ENCODE measurements at places on chromosomes 3 and 15. TPM values are rescaled to one million over a fixed set of nuclear protein-coding genes. Genes with fewer than 3 reads are reported as not detected.

The C3orf20 gene
- total RNA-seq = 0.14 TPM

The GHSR gene
- not detected for total RNA-seq

GRCh38 chr15:60344987-60345386, 52.8 kb downstream of the ANXA2 start:
- H3K27me3 ChIP-seq = no peaks in the 10 kb centered on the region
- no peaks in the 10 kb centered on the region for H3K4me1 ChIP-seq
- H3K4me3 ChIP-seq = no peak overlapping the region
- no peak overlapping the region for H3K27ac ChIP-seq
- DNase-seq = no peak
- H3K36me3 ChIP-seq = peaks cover 35% of the 10 kb centered on the region

DNA sequence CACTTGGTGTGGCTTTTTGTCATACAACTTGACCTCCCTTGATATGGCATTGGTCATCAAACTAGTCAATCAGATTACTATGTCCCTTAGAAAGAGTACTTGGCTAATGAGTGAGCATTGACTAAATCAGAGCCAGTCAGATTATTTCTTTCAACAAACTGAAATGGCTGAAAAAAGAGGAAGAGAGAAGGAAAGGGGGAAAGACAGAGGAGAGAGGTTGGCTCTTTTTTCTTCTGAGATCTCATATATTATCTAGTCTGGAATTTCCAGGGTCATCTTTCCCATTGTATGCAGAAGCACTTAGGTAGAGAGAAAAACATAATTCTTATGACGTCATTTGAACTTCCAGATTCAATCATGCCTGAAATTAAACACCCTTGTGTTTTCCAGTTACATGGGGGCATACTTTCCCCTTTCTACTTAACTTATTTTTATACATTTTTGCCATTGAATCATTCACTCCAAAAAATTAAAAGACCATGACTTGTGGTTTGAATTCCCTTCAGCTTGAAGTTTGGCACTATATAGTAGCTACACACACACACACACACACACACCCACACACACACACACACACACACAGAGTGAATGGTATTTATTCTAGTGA, 387.8 kb downstream of the LSAMP start:
- H3K4me3 ChIP-seq = no peak overlapping the region
- no peak overlapping the region for H3K27ac ChIP-seq
- no peak for DNase-seq
- H3K27me3 ChIP-seq = no peaks in the 10 kb centered on the region
- H3K36me3 ChIP-seq = no peaks in the 10 kb centered on the region

GRCh38 chr3:127747751-127748521, 74.4 kb downstream of the MGLL start:
- no peak overlapping the region for H3K27ac ChIP-seq
- no peak overlapping the region for H3K4me3 ChIP-seq
- no peaks in the 10 kb centered on the region for H3K27me3 ChIP-seq
- H3K36me3 ChIP-seq = no peaks in the 10 kb centered on the region
- DNase-seq = no peak

DNA sequence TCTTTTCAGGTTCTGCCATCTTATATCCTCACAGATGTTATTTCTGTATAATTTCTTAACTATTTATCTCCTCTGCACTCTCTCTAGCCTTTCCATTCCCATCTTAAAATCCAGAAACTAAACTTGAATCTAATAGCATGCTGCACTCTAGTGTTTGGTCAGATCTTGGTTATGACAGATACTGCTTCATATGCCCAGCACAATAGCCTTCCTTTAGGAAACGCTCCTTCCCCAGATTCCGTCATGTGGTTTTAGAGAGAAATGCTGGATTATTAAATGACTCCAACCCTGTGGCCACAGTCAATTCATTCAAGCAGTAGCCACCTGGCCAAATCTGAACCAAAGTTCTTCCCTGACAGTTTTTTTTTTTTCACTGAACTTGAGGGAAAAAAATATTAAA, 19.4 kb downstream of the RASGRP1 start:
- H3K4me3 ChIP-seq = no peak overlapping the region
- H3K27ac ChIP-seq = peak overlapping the region; percentile 4
- peaks cover 51% of the 10 kb centered on the region for H3K36me3 ChIP-seq
- DNase-seq = no peak
- H3K27me3 ChIP-seq = no peaks in the 10 kb centered on the region

DNA sequence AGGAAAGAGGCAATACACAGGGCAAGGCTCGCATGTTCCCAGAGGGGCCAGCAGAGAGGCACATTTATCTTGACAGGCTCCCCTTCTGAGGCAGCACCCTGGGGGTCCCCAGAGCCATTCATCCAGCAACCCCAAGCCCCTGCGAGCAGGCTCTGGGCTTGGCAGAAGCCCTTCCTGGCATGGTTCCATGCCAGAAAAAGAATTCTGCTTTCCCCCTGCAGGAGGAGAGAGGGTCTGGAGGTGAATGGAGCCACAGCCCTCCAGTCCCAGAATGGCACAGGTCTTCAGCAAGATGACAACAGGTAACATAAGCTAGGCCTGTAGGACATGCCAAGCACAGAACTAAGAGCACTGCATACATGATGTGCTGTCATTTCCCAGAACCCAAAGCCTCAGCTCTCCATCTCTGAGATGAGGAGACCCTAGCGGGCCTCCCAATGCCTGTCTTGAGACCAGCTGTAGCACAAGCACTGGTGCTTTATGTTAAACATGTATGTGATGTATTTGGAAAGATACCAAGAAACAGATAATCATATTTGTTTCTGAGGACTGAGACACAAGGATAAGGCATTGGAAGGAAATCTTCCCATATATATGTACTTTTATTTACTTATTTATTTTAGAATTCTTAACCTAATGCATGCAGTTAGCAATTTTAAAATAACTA, 121.6 kb downstream of the ALDH1A2 start:
- no peak overlapping the region for H3K4me3 ChIP-seq
- H3K27ac ChIP-seq = no peak overlapping the region
- no peaks in the 10 kb centered on the region for H3K36me3 ChIP-seq
- no peaks in the 10 kb centered on the region for H3K4me1 ChIP-seq
- no peak for DNase-seq

GRCh38 chr3:140006331-140006730, 71.3 kb downstream of the CLSTN2 start:
- H3K4me1 ChIP-seq = no peaks in the 10 kb centered on the region
- DNase-seq = no peak
- no peaks in the 10 kb centered on the region for H3K36me3 ChIP-seq
- no peaks in the 10 kb centered on the region for H3K27me3 ChIP-seq
- H3K27ac ChIP-seq = no peak overlapping the region

DNA sequence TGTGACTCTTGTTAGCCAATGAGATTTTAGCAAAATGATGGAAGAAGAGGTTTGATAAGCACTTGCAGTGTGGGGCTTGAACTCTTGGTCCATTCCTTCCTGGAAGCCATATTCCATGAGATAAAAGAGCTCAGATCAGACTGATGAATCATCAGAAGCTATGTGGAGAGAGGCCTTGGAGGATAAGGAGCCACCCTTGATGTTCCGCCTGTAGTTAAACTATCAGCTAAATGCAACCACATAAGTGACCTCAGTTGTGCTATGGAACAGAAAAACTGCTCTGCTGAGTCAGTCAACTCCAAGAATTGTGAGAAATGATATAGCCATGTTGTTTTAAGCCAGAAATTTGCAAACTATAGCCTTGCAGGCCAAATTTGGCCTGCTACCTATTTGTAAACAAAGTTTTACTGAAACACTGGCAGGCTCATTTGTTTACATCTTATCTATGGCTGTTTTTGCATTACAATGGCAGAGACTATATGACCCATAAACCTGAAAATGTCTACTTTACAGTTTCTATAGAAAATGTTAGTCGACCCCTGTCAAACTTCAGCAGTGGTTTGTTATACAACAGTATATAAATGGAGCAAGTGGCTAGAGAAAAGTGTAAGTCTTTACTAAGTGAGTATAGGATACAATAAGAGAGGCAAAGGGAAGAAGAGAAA, 27.6 kb upstream of the GAP43 start:
- H3K27me3 ChIP-seq = peaks cover 6% of the 10 kb centered on the region
- no peak for DNase-seq
- no peak overlapping the region for H3K4me3 ChIP-seq
- H3K27ac ChIP-seq = no peak overlapping the region

GRCh38 chr3:46558184-46559043, 7.7 kb downstream of the LRRC2 start:
- H3K36me3 ChIP-seq = no peaks in the 10 kb centered on the region
- peaks cover 12% of the 10 kb centered on the region for H3K4me1 ChIP-seq
- peak overlapping the region; percentile 53 for H3K4me3 ChIP-seq
- no peaks in the 10 kb centered on the region for H3K27me3 ChIP-seq

DNA sequence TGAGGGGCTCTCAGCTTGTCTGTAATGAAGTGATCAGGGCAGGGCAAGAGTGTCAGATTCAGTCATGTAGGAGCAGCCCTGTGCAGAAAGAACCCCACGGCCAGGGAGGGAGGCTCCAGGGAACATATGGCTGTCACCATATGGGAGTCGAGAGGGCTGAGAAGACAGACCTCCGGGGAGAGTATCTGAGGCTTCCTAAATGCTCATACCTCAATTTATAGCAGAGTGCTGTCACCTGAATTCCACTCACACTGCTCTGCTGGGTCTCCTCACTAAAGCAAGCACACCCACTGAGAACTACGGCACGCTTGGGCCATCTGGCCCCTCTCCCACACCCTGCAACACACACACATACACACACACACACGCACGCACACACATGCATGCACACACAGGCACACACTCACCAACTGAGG, 92.3 kb upstream of the TJP1 start:
- no peak overlapping the region for H3K4me3 ChIP-seq
- no peaks in the 10 kb centered on the region for H3K36me3 ChIP-seq
- H3K27me3 ChIP-seq = peaks cover 6% of the 10 kb centered on the region

GRCh38 chr15:45150481-45150880, 20.7 kb downstream of the DUOX1 start:
- no peak for DNase-seq
- H3K4me1 ChIP-seq = no peaks in the 10 kb centered on the region
- H3K36me3 ChIP-seq = no peaks in the 10 kb centered on the region

GRCh38 chr15:70094690-70095311, 2.9 kb downstream of the TLE3 start:
- DNase-seq = no peak
- peaks cover 43% of the 10 kb centered on the region for H3K36me3 ChIP-seq
- H3K4me3 ChIP-seq = peak overlapping the region; percentile 97
- H3K27ac ChIP-seq = no peak overlapping the region
- no peaks in the 10 kb centered on the region for H3K27me3 ChIP-seq

GRCh38 chr3:152040319-152040718, 166.9 kb downstream of the SUCNR1 start:
- H3K27me3 ChIP-seq = no peaks in the 10 kb centered on the region
- H3K27ac ChIP-seq = no peak overlapping the region
- no peak overlapping the region for H3K4me3 ChIP-seq

DNA sequence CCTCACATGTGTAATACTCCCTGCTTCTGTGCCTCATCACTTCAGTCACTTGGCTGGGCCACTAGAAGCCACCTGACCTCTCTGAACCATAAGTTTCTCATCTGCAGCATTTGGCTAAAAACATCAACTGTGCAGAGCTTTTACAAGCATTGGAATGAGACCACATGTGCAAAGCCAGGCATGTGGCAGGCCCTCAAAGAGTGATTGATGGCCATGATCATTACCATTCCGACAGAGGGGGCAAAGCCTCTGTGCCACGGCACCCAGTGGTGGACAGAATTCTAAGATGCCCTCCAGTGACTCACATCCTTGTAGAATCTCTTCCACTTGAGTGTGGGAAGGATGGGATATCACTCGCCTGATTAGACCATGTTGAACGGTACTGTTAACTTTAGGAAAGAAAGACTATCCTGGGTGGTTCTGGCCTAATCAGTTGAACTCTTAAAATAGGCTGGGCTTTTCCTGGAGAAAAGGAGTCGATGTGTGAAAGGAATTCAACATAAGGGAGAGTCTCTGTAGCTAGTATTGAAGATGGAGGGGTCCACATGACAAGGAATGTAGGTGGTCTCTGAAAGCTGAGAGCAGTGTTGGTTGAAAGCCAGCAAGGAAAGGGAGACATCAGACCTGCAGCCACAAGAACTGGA, 13.5 kb downstream of the CDCP1 start:
- no peak overlapping the region for H3K27ac ChIP-seq
- no peaks in the 10 kb centered on the region for H3K4me1 ChIP-seq
- no peaks in the 10 kb centered on the region for H3K36me3 ChIP-seq
- H3K27me3 ChIP-seq = no peaks in the 10 kb centered on the region

DNA sequence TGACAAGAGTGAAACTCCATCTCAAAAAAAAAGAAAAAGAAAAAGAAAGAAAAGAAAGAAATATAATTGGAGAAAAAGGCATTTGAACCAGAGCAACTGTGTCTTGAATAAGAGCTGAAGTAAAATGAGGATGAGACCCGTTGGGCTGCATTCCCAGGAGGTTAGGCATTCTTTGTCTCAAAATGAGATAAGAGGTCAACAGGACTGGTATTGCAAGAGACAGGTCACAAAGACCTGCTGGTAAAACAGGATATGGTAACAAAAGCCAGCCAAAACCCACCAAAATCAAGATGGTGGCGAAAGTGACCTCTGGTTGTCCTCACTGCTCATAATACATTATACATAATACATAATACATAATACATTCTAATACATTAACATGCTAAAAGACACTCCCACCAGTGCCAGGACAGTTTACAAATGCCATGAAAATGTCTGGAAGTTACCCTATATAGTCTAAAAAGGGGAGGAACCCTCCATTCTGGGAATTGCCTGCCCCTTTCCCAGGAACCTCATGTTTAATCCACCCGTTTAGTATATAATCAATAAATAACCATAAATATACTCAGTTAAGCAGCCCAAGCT, 8.6 kb upstream of the TIPIN start:
- H3K4me1 ChIP-seq = peaks cover 7% of the 10 kb centered on the region
- no peak overlapping the region for H3K27ac ChIP-seq
- H3K27me3 ChIP-seq = no peaks in the 10 kb centered on the region
- no peaks in the 10 kb centered on the region for H3K36me3 ChIP-seq
- no peak overlapping the region for H3K4me3 ChIP-seq
- DNase-seq = no peak

GRCh38 chr3:30260762-30261161, 345.6 kb upstream of the TGFBR2 start:
- H3K36me3 ChIP-seq = no peaks in the 10 kb centered on the region
- no peak overlapping the region for H3K4me3 ChIP-seq
- DNase-seq = no peak
- no peaks in the 10 kb centered on the region for H3K27me3 ChIP-seq
- peaks cover 12% of the 10 kb centered on the region for H3K4me1 ChIP-seq
- no peak overlapping the region for H3K27ac ChIP-seq

GRCh38 chr15:70096215-70097062, 1.3 kb downstream of the TLE3 start:
- H3K4me3 ChIP-seq = peak overlapping the region; percentile 97
- peak; percentile 26 for DNase-seq
- H3K4me1 ChIP-seq = peaks cover 79% of the 10 kb centered on the region

GRCh38 chr15:90036343-90036742, 35.2 kb downstream of the ZNF710 start:
- no peaks in the 10 kb centered on the region for H3K36me3 ChIP-seq
- no peak overlapping the region for H3K27ac ChIP-seq
- H3K4me1 ChIP-seq = peaks cover 71% of the 10 kb centered on the region
- no peak overlapping the region for H3K4me3 ChIP-seq

GRCh38 chr15:62782896-62783295, 259.7 kb upstream of the TPM1 start:
- H3K36me3 ChIP-seq = no peaks in the 10 kb centered on the region
- no peaks in the 10 kb centered on the region for H3K27me3 ChIP-seq
- no peak for DNase-seq
- no peak overlapping the region for H3K4me3 ChIP-seq
- H3K4me1 ChIP-seq = no peaks in the 10 kb centered on the region
- no peak overlapping the region for H3K27ac ChIP-seq

GRCh38 chr3:196288141-196288460, 575 bp upstream of the PCYT1A start:
- peak overlapping the region; percentile 63 for H3K27ac ChIP-seq
- H3K4me3 ChIP-seq = peak overlapping the region; percentile 100
- DNase-seq = no peak
- peaks cover 3% of the 10 kb centered on the region for H3K36me3 ChIP-seq
- H3K27me3 ChIP-seq = no peaks in the 10 kb centered on the region

Data from CD4-positive, alpha-beta T cell (primary cell).